Regular cardiac myocyte (primary cell): ENCODE measurements at places on chromosomes 3 and 15. TPM values are rescaled to one million over a fixed set of nuclear protein-coding genes. Genes with fewer than 3 reads are reported as not detected.

Gene KCTD6
- total RNA-seq, result 7.9 and 8.7 TPM in 2 replicates

Gene ALPK3
- 3.3 and 5.4 TPM in 2 replicates for total RNA-seq

Gene GPR176
- total RNA-seq, result 136 and 250 TPM in 2 replicates

Gene SLC51B
- total RNA-seq, result not detected in 2 replicates
